Cortex of kidney (tissue), 1 donor: ENCODE measurements at places on chromosomes 2 and 18.

GRCh38 chr2:206225435-206226232, 48.8 kb upstream of the ZDBF2 start:
- DNase-seq = no peak

DNA sequence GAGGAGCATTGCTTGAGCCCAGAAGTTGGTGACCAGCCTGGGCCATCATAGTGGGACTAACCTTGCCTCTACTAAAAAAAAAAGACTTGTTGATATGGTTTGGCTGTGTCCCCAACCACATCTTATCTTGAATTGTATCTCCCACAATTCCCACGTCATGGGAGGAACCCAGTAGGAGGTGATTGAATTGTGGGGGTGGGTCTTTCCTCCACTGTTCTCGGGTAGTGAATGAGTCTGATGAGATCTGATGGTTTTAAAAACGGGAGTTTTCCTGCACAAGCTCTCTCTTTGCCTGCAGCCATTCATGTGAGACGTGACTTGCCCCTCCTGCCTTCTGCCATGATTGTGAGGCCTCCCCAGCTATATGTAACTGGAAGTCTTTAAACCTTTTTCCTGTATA, 47.0 kb downstream of the PROC start:
- DNase-seq = no peak

- no peak for DNase-seq
Observed at GRCh38 chr2:111622859-111623258, 261.1 kb downstream of the ANAPC1 start.

GRCh38 chr2:28981016-28981441, at the start of gene TOGARAM2:
TSS of gene TOGARAM2 (plus strand) at chr2:28981298. CDS start at chr2:28994835, 13,537 bp downstream.
- DNase-seq = no peak

- DNase-seq = no peak
Observed at GRCh38 chr2:199490049-199490448, 32.3 kb upstream of the SATB2 start.

- no peak for DNase-seq
Observed at GRCh38 chr2:25897506-25897905, 19.2 kb upstream of the ASXL2 start.

DNA sequence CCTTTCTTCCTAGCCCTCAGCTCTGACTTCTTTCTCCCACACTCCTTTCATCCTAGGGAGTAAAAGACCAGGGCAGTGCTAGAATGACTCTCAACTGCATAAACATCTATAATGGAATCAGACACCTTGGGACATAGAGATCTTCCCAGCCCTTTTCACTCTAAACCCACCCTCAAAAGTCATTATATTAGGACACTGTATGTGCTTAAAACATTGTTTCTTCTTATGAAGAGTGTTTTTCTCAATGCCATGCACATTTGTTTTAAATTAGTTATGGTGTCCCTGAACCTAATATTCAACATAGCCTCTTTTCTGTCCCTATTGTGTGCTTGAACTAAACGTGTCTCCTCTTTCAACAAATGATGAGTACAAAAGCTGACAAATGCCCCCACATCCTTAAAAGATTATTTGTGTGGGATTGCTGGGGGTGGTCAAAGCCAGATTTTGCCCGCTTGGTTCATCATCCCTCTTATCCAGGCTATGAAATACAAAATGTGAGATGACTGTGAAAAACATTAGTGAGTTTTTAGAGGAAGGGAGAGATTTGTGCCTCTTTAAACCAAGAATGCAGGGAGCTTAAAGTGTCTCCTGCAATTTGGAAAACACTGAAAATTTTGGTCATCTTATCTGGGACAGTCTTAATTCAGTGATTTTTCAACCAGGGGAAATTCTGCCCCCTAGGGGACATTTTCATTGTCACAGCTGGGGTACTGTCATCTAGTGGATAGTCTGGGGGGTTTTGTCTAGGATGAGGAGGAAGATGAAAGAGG, 29.0 kb downstream of the SERPINB5 start:
- DNase-seq = no peak

GRCh38 chr18:770583-770961, 41.5 kb downstream of the YES1 start:
- no peak for DNase-seq

- no peak for DNase-seq
Observed at GRCh38 chr18:60452421-60452820, 79.8 kb upstream of the MC4R start.

DNA sequence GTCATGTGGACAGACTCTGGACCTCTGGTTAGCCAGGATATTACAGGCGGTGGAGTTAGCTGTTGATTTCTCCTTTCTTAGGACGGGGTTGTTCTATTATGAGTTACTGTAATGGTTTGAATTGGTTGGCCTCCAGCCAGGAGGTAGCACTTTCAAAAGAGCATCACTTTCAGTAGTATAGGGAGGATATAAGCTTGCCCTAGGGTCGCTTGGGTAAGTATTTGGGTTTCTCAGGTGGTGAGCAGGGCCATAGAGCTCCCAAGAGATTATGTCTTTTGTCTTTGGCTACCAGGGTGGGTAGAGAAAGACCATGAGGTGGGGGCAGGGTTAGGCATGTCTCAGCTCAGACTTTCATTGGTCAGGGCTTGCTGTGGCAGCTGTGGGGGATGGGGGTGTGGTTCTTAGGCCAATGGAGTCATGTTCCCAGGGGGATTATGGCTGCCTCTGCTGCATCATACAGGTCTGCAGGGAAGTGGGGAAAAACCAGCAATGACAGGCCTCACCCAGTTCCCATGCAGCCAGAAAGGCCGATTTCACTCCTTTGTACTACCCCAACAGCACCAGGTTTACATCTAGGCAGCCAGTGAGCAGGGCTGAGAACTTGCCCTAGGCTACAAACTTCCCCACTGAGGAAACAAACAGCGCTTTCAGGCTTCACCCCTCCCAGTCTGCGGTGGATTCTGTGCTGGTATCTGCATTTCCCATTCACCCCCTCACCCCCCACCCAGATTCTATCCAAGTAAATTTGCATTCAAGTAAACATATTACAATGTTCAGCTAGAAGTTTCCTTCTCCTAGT, 89.4 kb upstream of the SLC38A11 start:
- no peak for DNase-seq

GRCh38 chr2:147884830-147885229, 40.0 kb downstream of the ACVR2A start:
- DNase-seq = no peak

DNA sequence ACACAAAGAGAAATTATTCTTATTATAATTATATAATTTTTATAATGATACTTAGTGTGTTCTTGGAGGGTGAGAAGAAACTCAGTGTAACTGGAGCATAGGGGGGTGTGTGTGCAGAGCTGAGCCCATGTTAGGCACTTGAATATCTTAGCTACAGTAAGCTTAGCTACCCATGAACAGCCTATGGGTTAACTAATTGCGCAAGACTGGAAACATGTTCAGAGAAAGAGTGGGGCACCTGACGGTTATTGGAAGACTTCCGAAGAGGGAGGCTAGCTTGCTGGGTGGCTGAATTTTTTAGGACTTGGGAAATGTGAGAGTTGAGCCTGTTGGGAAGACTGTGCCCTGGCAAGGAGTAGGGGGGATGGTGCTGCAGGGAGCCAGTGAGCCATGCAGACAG, 229.2 kb downstream of the SLC4A3 start:
- DNase-seq = no peak

- DNase-seq = no peak
Observed at GRCh38 chr18:48356909-48357631, 52.1 kb downstream of the ZBTB7C start.

DNA sequence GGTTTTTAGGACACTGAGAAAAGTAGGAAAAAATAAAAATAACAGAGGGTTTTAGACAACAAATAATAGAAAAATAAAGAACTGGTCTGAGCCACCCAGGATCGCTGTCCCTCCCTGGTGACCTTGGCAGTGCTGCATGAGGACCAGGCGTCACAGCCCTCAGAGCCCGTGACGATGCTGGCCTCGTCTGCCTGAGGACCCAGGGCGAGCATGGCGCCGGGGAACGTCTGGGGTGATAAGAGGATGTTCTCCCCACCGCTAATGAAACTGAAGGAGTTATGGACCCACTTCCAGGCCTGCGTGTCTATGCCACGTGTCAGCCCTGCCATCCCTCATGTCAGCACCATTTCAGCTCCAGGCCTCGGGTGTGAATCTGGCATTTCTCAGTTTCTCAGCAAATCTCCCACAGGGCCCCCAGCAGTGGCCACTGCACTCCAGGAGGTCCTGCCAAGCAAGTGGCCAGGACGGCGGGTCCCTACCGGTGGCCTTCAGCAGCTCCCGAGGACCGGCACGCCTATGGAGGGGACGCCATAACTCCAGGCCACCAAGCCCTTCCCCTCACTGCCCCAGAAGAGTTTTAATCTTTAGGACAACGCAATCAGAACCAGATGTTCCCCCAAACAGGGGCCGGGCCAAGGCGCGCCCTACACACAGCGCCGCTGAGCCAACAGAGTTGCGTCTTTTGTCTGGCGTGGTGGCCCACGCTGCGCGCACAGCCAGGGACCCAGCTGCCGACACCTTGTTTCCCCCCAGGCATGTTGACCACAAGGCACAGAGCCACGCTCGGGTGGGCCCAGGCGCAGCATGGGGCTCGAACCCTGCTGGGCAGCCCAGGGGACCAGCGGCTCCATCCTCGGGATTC, 179.7 kb downstream of the TWIST2 start:
- DNase-seq = no peak

- DNase-seq = no peak
Observed at GRCh38 chr18:12327510-12328178, 19.6 kb downstream of the TUBB6 start.

GRCh38 chr2:78707776-78708386, 317.6 kb upstream of the REG3G start:
- DNase-seq = no peak

DNA sequence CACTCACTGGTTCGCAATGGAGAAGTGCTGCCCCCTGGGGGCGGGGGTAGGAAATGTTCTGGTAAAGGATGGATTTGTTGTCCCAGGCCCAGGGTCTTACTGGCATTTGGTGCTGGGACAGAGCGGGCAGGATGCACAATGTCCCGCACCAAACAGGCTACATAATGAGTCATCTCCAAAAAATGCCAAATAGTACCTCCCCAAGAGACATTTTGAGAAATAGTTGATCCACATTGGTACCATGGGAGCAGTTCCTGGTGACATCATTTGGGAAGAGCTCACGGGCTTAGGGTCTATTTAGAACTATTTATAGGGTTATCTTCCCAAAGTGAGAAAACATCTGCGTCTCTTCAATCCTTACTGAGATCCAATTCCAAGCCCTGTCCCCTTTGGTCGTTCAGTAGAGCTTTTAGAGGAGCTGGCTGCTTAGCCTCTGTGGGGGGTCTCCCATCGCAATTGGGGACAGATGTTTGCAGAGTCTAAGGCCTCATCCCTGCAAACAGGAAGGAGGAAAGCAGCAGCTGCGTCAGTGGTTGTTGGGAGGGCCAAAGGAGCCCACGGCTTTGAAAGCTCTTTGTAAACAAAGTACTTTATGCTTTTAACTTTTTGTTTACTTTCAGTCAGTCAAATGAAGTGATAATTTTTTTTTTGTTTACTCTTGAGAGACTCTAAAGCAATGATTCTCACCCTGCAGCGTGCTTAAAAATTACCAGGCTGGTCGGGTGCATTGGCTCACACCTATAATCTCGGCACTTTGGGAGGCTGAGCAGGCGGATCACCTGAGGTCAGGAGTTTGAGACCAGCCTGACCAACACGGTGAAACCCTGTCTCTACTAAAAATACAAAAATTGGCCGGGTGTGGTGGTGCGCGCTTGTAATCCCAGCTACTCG, 49.3 kb downstream of the GREB1 start:
- DNase-seq = no peak

DNA sequence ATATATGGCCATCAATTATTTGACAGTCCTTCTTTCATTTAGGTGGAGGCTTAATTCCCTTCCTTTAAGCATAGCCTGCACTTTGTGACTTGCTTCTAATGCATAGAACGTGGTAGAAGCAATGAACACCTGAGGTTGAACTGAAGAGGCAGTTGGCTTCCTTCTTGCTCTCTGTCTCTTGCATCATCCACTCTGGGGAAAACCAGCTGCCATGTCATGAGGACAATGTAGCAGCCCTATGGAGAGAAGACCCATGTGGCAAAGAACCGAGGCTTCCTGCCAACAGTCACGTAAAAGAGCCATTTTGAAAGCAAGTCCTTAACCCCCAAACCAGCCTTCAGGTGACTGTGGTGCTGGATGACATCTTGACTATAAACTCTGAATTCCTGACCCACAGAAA, 46.8 kb downstream of the ATOH8 start:
- no peak for DNase-seq
